ENCODE measurements at places on chromosomes 5 and 9.

GRCh38 chr9:1086517-1086916 lies 36.4 kb downstream of the DMRT2 start:
- DNase-seq = no peak

- no peak for DNase-seq
Observed at GRCh38 chr5:74579215-74579614, 61.3 kb downstream of the ENC1 start.

DNA sequence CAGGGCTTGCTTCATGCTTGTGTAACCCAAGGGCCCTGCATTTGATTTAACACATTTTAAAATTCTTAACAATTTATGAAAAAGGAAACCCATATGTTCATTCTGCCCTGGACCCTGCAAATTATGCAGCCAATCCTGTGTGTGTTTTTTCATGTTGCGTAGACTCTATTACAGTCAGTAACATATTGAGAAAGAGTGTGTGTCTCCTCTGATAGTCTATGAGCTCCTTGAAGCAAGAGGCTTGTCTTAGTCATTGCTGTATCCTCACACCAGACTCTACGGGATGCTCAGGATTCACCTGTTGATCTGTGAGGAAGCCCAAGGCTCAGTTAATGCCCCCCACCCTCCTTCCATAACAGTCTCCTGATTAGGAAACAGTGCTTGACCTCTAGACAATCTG lies 177.3 kb upstream of the DMAC1 start:
- DNase-seq = no peak

DNA sequence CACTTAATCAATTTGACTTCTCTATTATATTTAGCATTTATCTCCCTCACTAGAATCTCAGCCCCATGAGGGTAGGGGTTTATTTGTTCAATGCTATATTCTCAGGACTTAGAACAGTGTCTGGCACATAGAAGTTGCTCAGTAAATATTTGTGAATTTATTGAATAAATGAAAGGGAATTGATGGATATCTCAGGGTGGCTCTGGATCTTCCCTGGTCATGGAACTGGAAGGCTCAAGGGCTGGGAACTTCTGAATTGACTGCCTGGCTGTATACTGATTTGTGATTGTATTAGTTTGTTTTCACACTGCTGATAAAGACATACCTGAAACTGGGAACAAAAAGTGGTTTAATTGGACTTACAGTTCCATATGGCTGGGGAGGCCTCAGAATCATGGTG lies 57.2 kb downstream of the KIF4B start:
- no peak for DNase-seq

- DNase-seq = no peak
Observed at GRCh38 chr9:19895006-19895405, 106.2 kb upstream of the SLC24A2 start.

- DNase-seq = no peak
Observed at GRCh38 chr9:112283582-112284253, 49.7 kb downstream of the PTBP3 start.

Data from GM04503 (cell line).